ENCODE measurements at places on chromosomes 5 and 9.

DNA sequence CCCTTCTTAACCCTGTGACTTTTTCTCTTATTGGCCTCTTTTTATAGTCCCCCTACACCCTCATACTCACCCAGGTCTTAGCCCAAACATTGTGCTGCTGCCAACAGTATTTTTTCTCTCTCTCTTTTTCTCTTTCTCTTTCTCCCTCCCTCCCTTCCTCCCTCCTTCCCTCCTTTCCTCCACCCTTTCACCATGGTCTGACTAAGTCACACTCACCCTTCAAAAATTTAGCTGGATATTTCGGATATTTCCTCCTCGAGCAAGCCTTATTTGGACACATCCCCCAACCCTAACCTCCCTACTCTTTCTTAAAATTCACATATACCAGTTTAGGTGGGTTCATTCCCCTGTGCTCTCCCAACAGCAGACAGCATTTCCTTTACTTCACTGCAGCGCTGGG is 64.7 kb downstream of the FGF1 start:
- DNase-seq: no peak

DNA sequence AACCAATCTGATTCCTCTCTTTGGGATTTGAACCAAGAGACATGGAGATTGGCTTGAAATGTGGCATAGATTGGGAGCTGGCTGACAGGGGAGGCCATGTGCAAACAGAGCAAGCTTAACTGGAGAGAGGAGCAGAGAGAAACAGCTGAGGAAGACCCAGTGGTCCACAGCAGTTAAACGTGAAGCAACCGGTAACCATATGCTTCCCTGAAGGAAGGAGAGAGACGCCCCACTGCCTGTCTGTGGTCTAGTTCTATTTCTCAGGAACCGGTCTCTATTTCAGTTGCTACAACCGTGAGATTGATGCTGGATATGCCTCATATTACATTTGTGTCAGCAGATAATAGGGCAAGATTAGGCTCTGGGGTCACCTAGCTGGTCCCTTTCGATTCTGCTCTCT is 13.6 kb upstream of the GAS1 start:
- DNase-seq: no peak

- no peak for DNase-seq
Observed at GRCh38 chr5:155258161-155258560, 244.6 kb downstream of the KIF4B start.

GRCh38 chr9:99375481-99375880 is 153.4 kb downstream of the SEC61B start:
- no peak for DNase-seq

- no peak for DNase-seq
Observed at GRCh38 chr5:80600943-80601693, 31.0 kb upstream of the ANKRD34B start.

DNA sequence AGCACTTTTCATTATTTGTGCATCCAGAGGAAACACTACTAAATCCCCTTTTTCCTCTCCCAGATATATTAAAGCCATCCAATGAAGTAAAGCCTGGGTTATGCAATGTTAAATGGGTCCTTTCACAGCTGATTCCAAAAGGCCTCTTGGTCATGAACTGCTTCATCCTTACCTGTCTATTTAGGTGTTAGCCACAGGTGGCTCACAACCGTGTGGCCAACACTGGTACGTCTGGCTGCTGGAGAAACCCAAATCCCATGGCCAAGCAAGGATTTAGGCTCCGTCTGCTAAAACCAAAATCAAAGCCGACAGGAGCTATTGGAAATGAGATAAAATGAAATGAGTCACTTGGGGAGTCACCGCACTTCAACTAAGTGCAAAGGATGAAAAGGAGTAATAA is 193.9 kb downstream of the ADCY2 start:
- DNase-seq: no peak
